Activated CD4-positive, alpha-beta memory T cell treated with anti-CD3 and anti-CD28 coated beads for 36 hours (primary cell): ENCODE measurements at places on chromosomes 4 and X. TPM values are rescaled to one million over a fixed set of nuclear protein-coding genes. Genes with fewer than 3 reads are reported as not detected.

GRCh38 chrX:134684956-134685355, 26.7 kb upstream of the PLAC1 start:
- no peak for DNase-seq
- H3K27me3 ChIP-seq, result no peaks in the 10 kb centered on the region
- H3K36me3 ChIP-seq, result no peaks in the 10 kb centered on the region
- no peaks in the 10 kb centered on the region for H3K4me1 ChIP-seq
- no peak overlapping the region for H3K4me3 ChIP-seq
- no peak overlapping the region for H3K27ac ChIP-seq

DNA sequence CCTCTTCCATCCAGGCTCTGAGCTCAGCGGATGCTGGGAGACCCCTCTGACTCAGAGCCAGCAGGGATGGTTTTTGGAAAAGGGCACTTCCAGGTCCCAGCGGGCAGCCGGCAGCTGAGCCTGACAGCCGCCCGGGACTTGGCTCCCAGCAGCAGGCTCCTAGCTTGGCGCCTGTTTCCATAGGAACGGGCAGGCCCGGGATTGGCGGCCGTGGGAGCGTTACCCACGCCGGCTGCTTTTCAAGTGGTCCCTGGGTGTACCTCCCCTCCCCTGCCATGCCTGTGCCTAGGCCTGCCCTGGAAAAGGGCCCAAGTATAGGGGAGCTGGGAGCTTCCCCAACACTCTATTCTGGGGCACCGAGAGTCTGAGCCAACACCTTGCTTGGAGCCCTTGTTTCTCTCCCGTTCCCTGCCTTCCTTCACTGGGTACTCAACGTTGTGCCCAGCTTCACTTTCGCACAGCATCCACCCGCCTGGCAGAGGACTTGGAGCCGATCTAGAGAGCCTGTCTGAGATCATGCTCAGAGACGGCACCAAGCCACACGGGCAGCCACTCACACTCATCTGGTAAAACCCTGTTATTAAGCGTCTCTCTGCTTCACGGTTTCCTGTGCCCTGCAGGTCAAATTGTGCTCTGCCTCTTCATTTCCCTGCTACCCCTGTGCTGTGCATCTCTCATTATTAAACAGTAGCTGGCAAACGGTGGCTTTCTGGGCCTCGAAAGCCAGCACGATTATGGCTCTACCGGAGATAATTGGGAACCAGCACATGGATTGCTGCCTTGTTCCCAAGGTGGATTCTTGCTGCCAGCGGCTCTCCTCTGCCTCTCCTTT, 521.5 kb downstream of the BCOR start:
- H3K4me3 ChIP-seq, result no peak overlapping the region
- DNase-seq, result no peak
- H3K27me3 ChIP-seq, result no peaks in the 10 kb centered on the region
- H3K36me3 ChIP-seq, result no peaks in the 10 kb centered on the region
- no peak overlapping the region for H3K27ac ChIP-seq

- no peak for DNase-seq
- H3K4me3 ChIP-seq, result no peak overlapping the region
- no peaks in the 10 kb centered on the region for H3K4me1 ChIP-seq
- H3K27ac ChIP-seq, result no peak overlapping the region
- H3K27me3 ChIP-seq, result no peaks in the 10 kb centered on the region
- H3K36me3 ChIP-seq, result no peaks in the 10 kb centered on the region
Observed at GRCh38 chr4:15106399-15106798, 104.1 kb downstream of the CPEB2 start.

The IL2RG gene
- 290 TPM for total RNA-seq

The SSX2 gene
- not detected for total RNA-seq

The MAGEA10 gene
- total RNA-seq, result not detected
